ENCODE measurements at places on chromosomes 13 and 19. TPM values are rescaled to one million over a fixed set of nuclear protein-coding genes. Genes with fewer than 3 reads are reported as not detected.

DNA sequence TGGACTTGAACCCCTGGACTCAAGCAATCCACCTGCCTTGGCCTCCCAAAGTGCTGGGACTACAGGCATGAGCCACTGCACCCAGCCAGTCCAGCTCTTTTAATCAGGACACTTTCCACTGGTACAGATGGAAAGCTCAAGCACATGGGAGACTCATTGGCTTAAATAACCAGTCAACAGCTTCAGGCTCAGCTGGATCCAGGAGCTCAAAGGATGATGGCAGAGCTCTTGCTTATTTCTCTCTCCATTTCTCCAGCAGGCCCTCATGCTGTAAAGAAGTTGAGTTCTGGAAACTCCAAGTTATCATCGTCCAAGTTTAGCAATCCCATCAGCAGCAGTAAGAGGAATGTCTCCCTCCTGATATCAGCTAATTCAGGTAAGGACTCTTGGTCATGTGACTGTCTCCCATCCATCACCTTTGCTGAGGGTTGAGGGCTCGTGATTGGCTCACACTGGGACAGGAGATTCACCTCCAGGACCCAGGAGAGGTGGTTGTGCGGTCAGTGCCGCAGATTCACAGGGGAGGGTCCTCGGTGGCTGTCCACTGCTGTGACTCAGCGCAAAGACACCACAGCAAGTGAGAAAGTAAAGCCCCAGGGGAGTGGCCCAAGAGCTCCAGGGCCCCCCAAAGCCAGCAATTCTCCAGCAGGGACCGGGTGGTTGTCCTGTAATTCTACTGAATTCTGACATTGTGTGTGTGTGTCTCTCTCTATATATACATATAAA, 5.1 kb downstream of the CCL25 start:
- DNase-seq, result no peak

DNA sequence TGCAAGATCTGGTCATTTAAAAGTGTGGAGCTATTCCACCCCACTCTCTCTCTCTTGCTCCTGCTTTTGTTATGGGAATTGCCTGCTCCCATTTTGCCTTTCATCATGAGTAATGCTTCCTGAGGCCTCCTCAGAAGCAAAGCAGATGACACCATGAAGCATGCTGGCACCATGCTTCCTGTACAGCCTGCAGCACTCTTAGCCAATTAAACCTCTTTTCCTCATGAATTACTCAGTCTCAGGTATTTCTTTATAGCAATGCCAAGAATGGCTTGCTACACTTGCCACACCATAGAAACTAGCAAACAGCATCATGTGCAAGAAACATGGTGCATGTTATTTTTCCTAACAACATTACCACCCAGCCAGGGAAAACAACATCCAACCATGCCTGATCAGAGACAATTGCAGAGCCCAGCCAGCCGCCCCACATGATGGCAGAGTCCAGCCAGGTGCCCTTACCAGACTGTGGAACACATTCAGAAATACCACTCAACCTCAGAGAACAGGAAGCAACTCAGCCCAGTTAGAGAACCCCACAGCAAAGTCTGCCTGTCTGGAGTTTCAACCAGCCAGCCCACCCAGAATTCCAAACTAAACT, 36.9 kb downstream of the SYDE1 start:
- DNase-seq, result no peak

The NECTIN2 gene
- total RNA-seq, result 120 TPM

The CCDC70 gene
- total RNA-seq, result not detected

DNA sequence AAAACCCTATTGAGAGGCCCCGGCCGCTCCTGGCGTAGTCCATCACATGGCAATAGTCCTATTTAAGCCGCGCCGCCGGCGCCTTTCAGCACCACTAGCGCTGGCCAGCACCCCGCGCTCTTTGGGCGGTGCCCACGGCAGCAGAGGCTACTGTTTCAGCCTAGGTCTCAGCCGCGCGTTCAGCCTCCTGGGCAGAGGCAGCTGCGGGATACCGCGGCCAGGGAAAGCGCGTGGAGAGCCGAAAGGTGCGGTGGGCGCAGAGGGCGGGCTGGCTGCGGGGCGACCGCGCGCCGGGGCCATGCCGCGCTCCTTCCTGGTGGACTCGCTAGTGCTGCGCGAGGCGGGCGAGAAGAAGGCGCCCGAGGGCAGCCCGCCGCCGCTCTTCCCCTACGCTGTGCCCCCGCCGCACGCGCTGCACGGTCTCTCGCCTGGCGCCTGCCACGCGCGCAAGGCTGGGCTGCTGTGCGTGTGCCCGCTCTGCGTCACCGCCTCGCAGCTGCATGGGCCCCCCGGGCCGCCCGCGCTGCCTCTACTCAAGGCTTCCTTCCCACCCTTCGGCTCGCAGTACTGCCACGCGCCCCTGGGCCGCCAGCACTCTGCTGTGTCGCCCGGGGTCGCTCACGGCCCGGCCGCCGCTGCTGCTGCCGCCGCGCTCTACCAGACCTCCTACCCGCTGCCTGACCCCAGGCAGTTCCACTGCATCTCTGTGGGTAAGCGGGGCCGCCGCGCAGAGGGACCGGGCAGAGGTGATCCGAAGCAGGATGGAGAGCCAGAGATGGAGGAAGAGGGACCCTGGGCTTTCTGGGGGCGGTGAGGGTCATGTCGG, at the start of gene GSX1:
Gene GSX1 (plus strand): TSS at position 91 of the 826 bp plus-strand sequence. CDS start 208 bp downstream, at position 299.
- DNase-seq, result no peak

The DENND1C gene
- total RNA-seq, result not detected

DNA sequence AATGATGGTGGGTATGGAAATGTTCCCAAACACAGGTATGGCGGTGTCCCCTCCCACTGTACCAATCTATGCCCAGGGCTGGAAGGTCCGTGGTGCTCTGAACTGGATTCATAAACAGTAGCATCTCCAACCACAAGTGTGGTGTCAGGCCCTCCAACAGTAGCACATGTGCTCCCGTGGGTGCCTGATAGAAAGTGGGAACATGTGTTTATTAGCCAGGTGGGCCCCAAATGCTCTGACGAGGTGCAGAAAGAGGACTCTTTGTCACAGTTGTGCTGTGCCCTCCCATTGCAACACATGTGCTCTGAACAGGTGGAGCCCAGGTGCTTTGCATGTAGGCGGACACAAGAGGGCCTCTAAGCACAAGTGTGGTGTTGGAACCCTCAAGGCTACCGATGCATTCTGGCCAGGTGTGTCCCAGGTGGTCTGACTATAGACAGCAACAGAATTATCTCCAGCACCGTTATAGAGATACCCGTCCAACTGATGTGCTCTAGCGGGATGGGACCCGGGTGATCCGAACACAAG, 75.4 kb upstream of the ZNF30 start:
- DNase-seq, result no peak

- no peak for DNase-seq
These were observed 14.2 kb downstream of the CHERP start for GRCh38 chr19:16527971-16528521.

DNA sequence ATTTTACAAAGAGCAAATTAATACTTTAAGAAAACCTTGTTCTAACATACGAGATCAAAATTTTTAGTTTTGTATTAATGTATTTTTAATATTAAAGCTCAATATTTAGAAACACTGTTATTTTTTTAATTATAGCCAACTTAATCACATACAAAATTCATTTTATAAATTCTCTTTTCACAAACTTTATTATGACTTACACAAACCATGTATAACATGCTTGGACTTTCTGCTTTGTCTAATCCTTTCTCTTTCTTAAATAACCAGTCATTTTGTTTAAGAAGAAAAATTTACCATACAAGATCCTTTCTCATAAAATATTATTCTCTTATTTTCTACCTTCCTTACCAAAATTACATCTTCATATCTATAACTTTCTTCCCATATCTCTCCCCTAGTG, 62.2 kb downstream of the CYSLTR2 start:
- DNase-seq, result no peak

The KLHL1 gene
- not detected for total RNA-seq

The KLK4 gene
- not detected for total RNA-seq

DNA sequence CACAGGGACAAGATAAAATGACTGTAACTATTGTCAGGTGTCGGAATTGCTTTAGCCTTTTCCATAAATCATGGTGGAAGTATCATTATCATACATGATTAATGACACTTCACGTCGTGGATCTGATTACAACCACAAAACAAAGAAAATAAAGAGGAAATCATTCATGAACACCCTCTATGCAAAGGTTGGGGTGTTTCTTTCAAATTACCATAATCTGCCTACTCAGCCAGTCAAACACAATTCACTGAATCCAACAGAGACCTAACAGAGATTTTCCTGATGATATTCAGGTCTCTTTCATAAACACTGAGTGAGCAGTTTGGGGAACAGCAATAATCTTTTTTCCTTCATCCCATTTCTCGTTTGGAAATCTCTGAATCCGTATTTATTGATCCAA, 625.6 kb downstream of the DCT start:
- DNase-seq, result no peak
